HTR-8/SVneo (cell line): ENCODE measurements at places on chromosomes 4 and X.

GRCh38 chrX:43809463-43809862, 72.8 kb downstream of the MAOB start:
- no peak for DNase-seq

- no peak for DNase-seq
These were observed 52.6 kb downstream of the FAM114A1 start for GRCh38 chr4:38920186-38920585.

DNA sequence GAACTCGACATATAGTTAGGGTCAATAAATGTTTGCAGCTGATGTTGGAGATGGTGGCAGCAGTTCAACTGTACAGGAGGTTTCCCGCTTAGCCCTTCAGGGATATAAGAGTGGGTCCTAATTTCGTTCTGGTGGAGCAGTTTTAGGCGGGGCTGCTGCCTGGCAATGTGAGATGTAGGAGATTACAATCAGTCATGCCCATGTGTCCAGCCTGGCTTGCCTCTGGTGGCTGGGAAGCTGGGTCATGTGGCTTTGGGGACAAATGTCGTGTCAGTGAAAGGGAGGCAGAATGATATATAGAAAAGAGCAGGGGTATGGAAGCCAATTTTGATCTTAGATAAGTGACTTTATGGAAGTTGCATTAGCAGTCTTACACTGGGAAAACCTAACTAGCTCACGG, 129.4 kb downstream of the CLCN4 start:
- DNase-seq, result no peak

DNA sequence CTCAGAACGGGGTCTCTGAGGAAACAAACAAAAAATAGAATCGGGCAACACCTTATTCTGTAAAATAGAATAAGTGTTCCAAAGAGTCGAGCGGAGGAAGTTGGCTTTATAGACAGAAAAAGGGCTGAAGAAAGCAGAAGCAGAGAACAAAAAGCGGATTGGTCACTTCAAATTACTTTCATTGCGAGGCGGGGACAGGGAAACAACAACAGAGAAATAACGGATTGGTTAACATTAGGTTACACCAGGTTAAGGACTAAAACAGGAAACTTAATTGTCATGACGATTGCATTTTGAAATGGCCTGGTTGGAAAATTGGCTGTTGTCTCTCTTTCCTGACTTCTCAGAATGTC, 433 bp upstream of the COQ2 start:
- peak; percentile 14 for DNase-seq

DNA sequence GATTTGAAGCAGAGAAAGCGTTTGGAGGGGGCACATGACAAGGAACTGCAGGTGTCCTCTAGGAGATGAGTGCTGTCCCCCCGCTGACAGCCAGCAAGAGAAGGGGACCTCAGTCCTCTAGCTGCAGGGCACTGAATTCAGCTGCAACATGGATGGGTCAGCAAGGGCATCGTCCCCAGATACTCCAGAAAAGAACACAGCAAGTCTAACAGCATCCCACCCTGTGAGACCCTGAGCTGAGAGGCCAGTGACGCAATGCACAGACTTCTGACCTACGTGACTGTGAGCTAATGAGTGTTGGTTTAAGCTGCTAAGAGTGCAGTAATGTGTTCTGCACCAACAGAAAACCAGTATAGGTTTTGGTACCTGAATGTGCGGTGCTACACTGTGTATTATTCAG, 11.6 kb upstream of the CENPVL2 start:
- DNase-seq, result no peak

- no peak for DNase-seq
These were observed 14.0 kb upstream of the UBA6 start for GRCh38 chr4:67714955-67715354.

GRCh38 chrX:15016051-15016450, 142.8 kb downstream of the MOSPD2 start:
- DNase-seq, result no peak

DNA sequence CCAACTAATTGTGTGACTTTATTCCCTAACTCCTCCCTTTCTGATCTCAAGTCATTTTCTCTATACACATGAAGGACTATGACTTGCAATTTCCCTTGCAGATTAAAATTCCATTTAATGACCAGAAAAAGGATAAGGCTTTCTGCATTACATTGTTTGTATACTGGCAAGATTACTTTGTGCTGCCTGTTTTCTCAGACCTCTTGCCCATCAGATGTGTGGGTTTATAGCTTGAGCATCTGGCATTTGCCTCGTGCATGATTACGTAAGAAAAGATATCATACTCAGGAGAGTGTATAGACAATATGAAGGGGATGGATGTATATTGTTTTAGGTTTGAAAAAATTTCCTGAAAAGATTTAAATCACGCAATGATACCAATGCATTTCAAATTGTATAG, 593.8 kb upstream of the SLIT2 start:
- no peak for DNase-seq

DNA sequence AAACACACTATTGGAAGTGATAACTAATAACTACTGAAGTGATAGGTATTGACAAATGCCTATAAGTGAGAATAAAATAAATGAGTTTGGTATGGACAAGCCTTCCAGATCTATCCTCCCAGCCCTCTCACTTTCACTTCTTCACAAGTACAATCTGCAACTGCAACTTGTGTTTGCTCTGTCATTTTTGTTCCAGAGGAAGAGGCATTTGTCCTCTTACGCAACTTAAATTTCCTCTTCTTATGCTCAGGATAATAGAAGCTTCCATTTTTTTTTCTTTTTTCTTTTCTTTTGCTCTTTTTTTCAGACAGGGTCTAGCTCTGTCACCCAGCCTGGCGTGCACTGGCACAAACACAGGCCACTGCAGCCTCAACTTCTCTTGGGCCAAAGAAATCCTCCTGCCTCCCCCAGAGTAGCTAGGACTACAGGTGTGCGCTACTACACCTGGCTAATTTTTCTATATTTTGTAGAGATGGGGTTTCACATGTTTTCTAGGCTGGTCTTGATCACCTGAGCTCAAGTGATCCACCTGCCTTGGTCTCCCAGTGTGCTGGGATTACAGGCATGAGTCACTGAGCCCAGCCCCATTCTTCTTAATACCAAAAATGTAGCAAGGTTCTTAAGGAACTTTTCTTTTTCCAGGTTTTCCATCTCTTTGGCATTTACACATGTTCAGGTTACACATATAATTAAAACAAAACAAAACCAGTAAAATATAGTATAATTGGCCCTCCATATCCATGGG, 73.1 kb downstream of the PDGFC start:
- no peak for DNase-seq

- DNase-seq, result no peak
These were observed 14.9 kb upstream of the TSPAN5 start for GRCh38 chr4:98673288-98673644.
